ENCODE measurements at places on chromosomes 3 and 15.

- DNase-seq = no peak
These were observed 77.3 kb downstream of the CPN2 start for GRCh38 chr3:194273743-194274310.

- no peak for DNase-seq
These were observed 666.8 kb upstream of the ARPP21 start for GRCh38 chr3:34972481-34972880.

GRCh38 chr3:157070678-157070999, 89.3 kb downstream of the CCNL1 start:
- no peak for DNase-seq

DNA sequence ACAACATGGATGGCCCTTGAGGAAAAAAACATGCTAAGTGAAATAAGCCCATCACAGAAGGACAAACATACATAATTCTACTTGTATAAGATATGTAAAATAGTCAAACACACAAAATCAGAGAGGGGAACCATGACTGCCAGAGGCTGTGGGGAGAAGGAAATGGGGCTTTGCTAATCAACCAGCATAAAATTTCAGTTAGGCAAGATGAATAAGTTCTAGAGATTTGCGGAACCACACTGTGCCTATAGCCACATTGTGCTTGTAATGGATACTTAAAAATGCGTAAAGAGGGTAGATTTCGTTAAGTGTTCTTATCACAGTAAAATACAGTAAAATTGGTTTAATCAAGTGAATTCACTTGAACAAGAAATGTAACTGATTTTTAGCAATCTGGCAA, 33.7 kb upstream of the SPTBN5 start:
- no peak for DNase-seq

DNA sequence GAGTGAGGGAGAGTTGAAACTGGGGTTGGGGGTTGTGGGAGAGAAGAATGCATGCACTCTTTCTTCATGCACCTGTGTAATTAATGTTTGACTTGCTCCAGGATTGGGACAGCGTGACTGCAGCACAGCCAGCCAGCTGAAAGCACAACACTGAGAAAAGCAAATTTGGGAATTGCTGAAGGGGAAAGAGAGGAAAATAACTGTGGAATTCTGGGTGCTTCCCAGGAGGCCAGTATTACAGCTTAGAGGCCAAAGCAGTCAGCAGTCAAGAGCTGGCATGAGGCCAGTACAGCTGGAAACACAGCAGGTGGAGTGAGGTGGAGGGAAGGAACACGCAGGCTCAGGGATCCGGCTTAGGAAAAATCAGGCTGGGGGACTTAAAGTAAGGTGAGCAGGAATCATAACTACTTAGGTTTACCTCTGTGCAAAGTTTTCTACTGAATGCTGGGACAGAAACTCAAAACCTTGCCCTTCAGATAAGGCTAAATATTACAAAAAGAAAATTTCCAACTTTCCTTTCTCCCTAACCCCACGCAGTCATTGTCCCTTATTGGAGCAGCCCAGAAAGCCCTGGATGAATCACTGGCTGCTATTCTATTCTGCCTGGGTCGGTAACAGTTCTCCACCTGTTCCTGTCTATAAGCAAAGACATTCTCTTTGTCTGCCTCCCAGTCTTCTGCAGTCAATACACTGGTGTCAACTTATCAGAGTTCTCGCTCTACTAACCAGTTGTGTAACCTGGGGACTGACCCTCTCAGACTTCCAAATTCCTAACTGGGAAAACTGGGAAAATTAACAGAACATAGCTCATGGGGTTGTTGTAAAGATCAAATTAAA, 167.2 kb downstream of the MAGI1 start:
- DNase-seq = peak; percentile 37
